Kidney glomerular epithelial cell (primary cell): ENCODE measurements at places on chromosomes 12 and 14.

GRCh38 chr12:19894803-19895202 is 455.5 kb downstream of the AEBP2 start:
- no peak for DNase-seq

DNA sequence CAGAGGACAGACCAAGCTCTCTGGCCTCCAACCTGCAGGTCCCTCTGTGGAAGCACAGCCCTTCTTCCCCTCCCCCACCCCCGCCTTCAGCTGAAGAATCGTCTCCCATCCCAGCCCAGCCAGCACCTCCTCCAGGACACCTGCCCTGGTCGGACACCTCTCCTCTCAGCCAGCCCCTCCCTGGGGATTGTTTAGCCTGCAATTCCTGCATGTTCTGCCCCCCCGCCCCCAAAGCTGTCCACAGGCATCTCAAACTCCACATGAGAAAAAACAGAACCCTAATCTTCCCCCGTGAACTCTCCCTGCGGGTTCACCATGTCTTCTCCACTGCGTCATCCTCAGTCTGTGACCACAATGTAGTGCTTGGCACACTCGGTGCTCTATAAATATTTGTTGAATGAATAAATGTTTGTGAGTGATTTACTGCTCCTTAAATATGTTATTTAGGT is 24.1 kb downstream of the PRIMA1 start:
- DNase-seq, result no peak

- no peak for DNase-seq
Observed at GRCh38 chr12:13046964-13047363, 2.8 kb downstream of the FAM234B start.

- no peak for DNase-seq
Observed at GRCh38 chr12:114697741-114698565, 14.0 kb upstream of the TBX3 start.

GRCh38 chr12:63945777-63946176 is 101.3 kb downstream of the SRGAP1 start:
- no peak for DNase-seq

DNA sequence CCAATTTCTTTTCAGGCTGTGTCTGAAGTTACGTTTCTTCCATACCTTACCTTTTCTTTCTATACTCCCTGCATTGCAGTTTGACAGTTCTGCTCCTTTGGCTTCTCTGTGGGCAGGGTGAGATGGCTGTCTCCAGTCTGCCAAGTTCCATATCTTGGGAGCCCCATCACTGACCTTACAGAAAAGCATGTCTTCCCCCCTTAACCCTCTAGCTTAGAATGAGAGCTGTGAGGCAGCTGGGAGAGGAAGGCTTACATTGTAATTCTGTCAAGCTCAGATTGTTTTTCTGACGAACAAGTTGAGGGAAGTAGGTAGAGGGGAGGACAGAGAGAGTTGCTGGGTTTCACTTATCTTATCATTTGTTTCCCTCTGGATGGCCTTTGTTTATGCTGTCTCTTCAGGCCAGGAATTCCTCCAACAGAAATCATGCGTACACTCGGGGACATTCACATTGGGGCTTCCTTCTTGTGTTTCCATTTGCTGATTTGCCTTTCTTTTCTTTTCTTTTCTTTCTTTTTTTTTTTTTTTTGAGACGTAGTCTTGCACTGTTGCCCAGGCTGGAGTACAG is 9.3 kb downstream of the DAAM1 start:
- no peak for DNase-seq
